ENCODE measurements at places on chromosomes 16 and 17.

DNA sequence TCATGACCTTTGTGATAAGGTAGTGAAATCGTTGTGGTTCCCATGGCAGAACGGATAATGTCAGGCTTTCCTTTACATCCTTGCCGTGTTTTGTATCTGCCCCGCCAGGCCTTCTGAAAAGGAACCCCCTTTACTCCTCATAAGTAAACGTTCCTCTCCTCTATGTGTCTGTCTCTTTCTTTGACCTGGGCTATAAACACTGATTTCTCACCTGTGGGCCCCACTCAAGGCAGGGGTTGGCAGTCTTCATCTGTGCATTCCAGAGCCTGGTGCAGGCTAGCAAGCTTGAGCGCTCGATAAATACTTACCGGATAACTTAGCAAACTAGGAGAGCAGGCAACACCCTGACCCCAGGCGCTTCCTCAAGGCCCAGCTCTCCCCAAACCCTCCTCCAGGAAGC lies 7.3 kb upstream of the HAP1 start:
- no peak for DNase-seq

- no peak for DNase-seq
These were observed 20.6 kb downstream of the CSNK2A2 start for GRCh38 chr16:58177353-58177710.

- no peak for DNase-seq
These were observed 69.7 kb downstream of the STXBP4 start for GRCh38 chr17:55038291-55038690.

DNA sequence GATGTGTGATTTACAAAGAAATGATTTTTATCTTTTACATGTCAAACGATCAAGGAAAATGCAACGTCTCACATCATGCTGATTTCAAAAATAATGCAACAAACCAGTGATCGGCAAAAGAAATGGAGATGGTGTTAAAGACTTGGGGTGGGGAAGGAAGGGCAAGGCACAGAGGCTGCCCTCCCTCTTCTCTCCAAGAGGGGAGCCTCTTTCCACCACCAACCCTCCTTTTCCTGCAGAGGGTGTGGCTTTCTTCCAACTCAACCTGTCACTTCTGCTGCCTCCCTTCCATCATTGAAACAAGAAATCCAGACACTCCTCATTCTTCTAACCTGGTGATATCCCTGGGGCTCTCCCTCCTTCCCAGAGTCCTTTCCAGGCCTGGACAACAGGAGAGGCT lies 320.8 kb downstream of the SLC39A11 start:
- DNase-seq = no peak

DNA sequence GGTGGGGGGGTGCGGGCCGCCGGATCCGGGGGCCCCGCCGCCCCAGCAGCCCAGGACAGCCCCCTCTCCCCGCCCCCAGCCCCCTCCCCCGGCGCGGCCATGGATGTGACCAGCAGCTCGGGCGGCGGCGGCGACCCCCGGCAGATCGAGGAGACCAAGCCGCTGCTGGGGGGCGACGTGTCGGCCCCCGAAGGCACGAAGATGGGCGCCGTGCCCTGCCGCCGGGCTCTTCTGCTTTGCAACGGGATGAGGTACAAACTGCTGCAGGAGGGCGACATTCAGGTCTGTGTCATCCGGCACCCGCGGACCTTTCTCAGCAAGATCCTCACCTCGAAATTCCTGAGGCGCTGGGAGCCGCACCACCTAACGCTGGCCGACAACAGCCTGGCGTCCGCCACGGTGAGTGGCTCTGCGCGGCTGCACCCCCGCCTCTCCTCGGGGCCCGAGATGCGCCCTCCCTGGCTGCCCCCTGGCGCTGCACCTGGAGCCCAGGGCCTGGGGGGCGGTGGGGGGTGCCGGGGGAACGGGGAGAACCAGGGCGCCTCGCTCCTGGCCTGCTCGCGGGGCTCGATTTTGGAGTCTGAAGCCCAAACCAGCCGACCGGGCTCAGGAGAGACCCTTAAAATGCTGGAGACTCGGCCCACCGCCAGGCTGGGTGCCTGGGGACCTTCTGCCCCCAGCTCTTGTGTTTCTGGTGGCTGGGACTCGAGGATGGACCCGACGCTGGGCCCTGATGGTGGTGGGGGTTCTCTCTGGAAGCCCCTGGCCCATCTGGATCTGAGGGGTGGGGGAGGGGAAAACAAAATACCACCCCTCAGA lies 744 bp downstream of the CMIP start:
- no peak for DNase-seq

DNA sequence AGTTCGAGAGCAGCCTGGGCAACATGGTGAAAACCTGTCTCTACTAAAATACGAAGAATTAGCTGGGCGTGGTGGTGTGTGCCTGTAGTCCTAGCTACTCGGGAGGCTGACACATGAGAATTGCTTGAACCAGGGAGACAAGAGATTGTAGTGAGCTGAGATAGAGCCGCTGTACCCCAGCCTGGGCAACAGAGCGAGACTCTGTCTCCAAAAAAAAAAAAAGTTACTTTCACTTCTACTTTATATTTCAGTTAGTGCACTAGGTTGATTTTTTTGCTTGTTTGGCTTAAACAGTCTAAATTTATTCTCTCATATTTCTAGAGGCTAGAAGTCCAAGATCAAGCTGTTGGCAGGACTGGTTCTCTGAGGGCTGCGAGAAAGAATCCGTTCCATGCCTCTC lies 13.4 kb downstream of the CCDC102A start:
- DNase-seq = no peak

DNA sequence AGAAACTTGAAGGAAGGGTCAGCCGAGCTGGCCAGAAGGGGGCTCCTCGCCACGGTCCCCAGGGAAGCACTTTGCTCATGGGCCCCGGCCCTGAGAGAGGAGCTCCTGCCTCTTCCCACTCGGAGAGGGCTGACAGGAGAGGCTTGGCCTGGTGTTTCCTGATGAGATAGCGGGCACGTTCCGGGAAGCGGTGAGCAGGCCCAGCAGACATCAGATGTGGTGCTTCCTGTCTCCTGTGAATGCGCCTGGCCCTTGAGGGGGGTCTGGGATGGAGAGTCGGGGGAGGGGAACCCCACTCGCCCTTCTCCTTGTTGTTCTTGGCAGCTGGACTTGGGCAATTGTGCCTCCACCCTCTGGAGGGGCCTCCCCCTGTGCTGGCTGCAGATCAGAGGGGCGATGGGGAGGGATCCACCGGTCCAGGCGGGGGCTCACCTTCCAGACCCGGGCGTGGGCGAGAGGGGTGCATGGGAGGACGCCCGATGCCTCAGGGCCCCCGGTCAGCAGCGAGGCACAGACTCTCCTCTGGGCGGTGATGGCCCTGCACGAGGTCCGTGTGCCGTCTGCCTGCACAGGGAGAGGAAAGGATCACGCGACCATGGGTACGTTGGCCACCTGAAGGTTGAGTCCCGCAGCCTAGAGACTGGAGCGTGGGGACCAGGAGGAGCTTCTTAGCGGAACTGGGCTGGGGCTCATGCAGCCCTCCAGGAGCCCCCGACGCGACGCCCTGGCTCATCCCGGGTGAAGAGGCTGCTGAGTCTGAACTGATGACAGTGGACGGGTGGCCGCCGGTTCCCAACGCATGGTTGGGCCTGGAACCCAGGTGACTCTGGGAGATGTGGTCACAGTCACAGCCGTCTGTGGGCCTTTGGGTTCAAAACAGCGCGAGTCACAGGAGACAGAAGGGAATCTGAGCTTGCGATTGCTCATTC lies 25.4 kb downstream of the METRNL start:
- no peak for DNase-seq

GRCh38 chr17:42937712-42938596 lies 26.3 kb downstream of the AARSD1 start:
- DNase-seq = no peak

DNA sequence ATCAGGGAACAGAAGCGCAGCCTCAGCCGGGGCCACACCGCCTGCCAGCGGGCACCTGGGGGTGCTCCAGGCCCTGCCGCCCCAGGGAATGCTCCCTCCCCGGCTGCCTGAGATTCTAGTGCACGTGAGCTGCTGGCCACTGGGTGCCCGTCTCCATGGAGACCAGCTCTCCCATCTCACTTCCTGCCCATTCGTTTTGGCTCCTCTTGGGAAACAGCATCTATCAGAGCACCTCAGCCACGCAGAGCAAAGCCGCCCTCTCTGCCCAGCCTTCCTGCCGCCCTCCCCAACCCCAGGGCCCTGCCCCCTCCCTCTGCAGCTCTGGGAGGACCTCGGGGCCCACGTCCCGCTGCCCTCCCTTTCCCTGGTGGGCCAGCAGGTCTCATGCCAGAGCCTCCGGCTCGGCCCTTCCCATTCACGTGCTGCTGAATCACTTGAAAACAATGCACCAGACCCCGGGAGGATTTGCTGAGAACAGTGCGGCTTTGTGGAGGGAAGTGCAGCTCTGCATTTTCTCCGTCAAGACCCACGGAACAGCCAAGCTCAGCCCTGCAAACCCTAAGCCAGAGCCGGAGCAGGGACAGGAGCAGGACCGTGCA lies 19.4 kb downstream of the CEP295NL start:
- DNase-seq = no peak

GRCh38 chr16:77514500-77515220 lies 79.8 kb upstream of the ADAMTS18 start:
- no peak for DNase-seq

DNA sequence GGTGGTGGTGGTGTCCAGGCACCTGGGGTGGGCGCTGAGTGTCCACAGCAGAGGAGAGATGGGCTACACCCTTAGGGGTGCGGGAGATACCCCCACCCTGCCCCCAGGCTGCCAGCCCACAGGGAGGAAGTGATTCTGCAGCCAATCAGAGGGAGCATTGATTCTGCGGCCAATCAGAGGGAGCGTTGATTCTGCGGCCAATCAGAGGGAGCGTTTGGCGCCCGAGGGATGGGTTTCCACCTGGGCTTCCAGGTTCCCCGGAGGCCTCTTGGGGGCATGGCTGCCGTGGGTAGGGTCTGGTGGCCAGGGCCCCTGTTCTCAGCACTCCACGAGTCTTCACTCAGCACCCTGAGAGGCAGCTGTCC lies 28.2 kb upstream of the ACSF3 start:
- no peak for DNase-seq

DNA sequence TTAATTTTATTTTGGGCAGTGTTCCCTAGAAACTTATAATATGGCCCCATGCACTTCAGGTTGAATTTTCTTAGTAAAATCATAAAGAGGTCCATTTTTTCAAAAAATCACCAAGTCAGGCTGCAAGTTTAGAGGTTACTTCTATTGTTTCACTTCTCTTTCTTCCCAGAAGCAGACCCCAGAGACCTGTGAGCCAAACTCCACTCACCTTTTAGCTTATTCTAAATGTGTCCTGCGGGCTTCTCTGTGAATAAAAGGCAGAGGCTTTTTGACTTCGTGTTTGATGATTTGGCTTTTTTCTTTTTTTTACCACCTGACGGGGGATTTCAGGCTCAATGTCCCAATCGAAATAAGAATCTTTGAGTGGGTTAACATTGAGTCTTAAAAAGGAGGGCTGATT lies 7.4 kb downstream of the PRKCB start:
- DNase-seq = no peak

- DNase-seq = no peak
These were observed 52.8 kb downstream of the SLFN5 start for GRCh38 chr17:35295686-35296085.

GRCh38 chr16:26791169-26791568 lies 275.6 kb upstream of the C16orf82 start:
- no peak for DNase-seq

DNA sequence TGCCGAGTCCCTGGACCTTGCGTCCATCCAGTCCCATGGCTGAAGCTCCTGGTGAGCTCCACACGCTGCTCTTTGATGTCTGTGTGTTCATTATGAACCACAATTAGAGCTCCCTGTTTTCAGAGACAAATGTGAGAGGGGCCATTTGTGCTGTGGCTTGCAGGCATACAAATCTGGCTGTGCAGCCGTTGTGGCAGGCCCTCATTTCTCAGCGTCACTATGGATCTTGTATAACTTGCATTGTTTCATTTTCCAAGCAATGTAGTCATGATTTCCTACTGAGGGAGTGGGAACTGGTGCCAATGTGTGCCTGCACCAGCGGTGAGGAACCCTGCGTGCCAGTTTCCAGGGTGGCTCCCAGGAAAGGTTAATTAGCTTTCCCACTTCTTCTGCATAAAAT lies 542.6 kb downstream of the TMEM114 start:
- no peak for DNase-seq

DNA sequence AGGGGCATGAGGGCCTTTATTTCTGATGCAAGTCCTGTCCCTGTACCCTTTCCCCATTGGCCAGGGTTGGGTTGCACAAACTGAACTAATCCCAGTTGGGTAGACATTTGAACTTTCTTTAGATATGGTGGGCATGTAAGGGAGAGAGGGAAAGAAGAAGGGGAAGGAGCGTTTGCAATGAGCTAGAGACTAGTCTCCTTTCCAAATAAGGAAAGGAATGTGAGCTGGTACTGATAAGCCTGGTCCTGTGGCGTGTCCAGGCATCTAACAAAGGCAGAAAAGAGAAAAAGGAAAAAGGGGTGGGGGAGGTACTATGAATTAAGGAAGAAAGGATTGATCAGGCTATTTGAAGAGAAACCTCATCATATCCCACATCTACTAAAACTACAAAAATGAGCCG lies 20.3 kb downstream of the CHMP6 start:
- no peak for DNase-seq

GRCh38 chr17:17361867-17362539 lies 58.8 kb downstream of the NT5M start:
- DNase-seq = no peak

- no peak for DNase-seq
These were observed 10.0 kb downstream of the KRT16 start for GRCh38 chr17:41602524-41602923.

- no peak for DNase-seq
These were observed 78.9 kb downstream of the RTN4RL1 start for GRCh38 chr17:1946021-1946932.

GRCh38 chr17:77909816-77910215 lies 48.7 kb upstream of the TNRC6C start:
- no peak for DNase-seq

DNA sequence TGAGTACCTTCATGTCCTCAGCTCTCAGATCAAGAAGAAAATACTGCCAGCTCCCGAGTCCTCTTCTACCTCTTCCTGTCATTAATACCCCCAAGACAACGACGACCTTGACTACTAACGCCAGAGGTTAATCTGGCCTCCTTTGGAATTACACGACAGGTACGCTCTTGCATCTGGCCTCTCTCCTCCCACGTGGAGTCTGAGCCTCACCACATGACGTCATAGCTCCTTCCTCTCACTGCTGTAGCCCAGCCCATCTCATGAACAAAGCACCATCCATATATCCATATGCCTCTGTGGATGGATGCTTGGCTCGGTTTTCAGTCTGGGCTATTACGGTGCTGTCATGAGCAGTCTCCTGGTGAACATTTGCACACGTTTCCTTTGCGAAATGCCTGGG lies 110.2 kb upstream of the TNRC6C start:
- DNase-seq = no peak

DNA sequence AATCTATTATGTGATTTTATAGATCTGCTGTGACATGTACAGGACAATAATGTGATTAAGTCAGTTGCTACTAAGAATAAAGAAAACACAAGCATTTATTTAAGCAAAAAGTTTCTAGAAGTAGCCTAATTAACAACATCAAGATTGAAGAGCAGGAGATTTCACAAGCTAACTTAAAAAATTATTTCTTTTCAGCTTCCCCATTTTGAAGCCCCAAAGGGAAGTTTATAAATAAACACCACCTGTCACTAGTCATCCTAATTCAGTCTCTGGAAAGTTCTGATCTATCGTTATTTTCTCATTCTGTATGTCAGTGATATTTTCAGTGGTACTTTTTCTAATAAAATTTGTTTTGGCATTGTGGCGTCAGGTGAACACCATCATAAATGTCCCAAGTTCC lies 8.3 kb downstream of the CAPNS2 start:
- no peak for DNase-seq
